ENCODE measurements at places on chromosomes 1 and 21.

DNA sequence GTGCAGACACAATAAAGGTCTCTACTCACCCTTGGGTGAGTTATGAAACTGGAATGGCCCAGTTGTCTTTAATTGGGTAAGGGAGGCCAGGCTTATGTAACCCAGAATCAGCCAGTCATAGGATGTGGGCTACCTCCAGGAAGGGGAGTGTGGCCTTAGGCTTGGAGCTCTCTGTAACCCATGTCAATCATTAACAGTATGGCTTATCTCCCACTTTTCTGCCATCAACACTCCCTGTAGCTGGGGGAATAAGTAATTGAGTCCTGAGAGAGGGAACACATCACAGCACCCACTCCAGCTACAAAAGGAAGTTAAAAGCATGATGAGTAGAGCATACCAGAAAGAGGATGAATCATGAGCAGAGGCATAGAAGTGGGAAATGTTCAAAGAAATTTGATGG lies 327.0 kb upstream of the DUSP10 start:
- DNase-seq: peak; percentile 88

- no peak for DNase-seq
These were observed 49.3 kb upstream of the SAMSN1 start for GRCh38 chr21:14595449-14595848.

DNA sequence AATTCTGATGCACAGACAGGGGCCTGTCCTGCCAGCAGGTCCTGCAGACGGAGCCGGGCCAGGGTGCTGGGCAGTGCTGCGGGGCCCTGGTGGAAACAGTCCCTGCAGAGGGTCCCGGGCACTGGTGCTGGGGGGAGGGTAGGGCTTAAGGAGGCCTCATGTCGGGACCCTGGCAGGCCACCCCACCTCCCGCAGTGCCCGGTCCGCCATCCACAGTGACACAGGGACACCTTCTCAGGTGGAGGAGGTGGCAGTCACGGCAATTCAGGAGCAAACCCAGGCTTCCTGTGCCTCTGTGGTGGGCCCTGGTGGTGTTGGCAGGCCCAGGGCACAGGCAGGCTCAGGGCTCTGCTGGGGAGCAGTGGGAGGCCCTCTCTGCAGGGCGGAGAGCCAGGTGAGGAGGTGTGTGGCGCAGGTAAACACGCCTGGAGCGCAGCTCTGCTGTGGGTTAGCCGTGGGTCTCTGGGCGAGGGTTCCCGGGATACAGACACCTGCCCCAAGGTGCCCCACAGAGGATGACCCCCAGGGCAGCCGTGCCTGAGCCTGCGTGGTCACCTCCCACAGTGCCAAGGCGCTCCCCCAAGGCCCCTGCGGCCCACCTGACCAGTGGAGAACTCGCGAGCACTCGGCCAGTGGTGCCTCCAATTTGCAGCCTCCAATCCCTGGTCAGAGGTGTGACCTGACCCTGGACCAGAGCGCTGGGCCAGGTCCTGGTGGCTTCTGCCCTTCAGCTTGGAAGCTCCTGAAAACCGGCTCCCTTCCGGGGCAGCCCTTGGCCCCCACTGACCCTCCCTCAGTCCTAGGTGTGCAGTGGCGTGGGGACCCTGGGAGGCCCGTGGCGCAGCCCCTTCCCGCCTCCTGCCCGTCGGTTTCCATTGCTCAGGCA lies 19.2 kb downstream of the COL18A1 start:
- DNase-seq: no peak

- no peak for DNase-seq
These were observed 1.9 kb downstream of the S100A4 start for GRCh38 chr1:153543736-153544135.

DNA sequence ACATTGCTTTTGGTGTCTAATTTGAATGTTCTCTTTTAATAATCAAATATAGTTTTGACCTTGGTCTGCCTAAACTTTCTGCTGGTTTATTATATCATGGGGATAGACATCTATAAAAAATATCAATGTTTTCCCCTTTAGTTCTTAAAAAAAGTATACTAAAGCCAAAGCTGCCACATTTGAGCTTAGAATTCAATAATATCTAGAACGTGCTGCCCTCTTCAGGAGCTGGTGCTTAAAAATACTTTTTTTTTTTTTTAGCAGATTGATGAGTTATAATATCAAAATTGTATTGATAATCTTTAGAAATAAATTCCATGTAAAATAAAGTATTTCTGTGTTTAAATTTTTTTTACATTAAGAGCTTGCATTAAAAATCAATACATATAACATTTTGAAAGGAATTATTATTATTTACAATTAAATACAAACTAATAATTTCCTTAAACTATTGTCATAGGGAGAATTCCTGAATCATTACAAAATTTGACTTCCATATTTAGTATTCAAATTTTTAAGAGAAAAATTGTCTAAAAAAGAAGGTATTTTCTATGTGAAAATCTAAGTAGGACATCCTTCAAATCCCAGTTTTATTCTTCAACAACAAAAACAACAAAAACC lies 40.1 kb upstream of the ADGRL2 start:
- peak; percentile 25 for DNase-seq

DNA sequence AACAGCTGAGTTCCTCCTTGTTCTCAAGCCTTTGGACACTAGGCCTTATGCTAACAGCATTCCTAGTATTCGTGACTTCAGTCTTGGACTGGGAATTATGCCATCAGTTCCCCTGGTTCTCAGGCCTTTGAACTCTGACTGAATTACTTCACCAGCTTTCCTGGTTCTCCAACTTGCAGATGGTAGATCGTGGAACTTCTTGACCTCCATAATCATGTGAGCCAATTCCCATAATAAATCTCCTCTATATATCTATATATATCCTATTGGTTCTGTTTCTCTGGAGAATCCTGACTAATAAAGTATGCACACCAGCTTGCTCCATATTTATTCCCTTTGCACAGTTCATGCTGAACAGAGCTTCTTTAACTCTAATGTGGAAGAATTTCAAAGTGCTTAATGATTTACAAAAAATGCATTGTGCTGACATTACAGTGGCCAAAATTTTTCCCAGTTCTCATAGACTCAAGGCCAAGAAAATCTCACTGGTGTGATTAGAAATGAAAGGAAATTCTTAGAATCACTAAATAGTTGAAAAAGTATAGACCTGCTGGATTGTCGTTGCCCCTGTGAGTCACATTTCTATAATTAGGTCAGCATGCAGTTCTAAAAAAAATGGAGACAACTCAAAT lies 462.9 kb upstream of the ADAMTS5 start:
- DNase-seq: no peak

DNA sequence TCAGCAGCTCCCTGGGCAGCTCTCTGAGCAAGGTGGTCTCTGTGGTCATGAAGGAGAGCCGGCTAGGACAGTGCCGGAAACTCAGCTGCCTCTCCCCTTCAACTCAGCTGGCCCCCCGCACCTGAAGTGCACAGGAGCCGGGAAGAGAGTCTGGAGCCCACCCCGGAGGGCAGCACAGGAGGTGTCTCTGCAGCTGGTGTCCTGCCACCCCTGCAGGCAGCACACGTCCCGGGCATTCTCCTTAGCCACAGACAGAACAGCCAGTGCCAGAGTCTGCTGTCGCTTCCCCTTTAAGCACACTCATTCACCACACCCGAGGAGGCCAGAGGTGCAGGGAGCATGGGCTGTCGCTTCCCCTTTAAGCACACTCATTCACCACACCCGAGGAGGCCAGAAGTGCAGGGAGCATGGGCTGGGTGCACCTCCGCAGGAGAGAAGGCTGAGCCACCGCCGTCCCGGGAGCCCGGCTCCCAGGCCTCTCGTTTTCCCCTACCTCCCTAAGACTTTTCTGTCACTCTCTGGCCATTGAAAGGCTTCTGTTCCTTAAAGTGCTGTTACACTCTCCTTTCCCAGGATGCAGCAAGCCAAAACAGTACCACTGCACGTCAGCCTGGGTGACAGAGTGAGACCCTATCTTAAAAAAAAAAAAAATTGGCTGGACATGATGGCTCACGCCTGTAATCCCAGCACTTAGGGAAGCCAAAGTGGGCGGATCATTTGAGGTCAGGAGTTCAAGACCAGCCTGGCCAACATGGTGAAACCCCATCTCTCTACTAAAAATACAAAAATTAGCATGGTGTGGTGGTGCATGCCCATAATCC lies 16.9 kb upstream of the SAMD11 start:
- peak; percentile 70 for DNase-seq

DNA sequence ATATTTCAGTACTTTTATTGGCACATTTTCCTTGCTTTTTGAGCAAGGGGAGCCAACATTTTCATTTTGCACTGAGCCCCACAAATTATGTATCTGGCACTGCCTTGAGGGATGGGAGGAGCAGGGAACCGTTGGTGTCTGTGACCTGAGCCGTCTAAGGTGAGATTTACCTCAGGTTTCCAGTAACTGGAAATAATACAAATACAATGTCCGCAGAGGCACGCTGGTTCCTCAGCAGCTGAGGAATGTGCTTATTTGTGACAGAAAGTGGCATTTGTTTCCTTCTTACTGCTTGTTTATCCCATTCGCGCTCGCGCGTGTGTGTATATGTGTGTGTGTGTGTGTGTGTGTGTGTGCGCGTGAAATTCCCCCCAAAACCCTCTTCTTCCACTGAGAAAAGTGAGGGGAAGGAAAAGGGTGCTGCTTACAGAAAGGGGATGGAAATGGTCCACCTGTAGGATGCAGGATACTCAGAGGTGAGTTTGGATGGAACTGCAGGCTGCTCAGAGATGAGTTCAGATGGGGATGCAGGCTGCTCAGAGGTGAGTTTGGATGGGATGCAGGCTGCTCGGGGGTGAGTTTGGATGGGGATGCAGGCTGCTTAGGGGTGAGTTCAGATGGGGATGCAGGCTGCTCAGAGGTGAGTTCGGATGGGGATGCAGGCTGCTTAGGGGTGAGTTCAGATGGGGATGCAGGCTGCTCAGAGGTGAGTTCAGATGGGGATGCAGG lies 30.2 kb upstream of the SLAMF1 start:
- DNase-seq: no peak

GRCh38 chr1:43947061-43947873 lies 517 bp downstream of the IPO13 start:
- DNase-seq: no peak

DNA sequence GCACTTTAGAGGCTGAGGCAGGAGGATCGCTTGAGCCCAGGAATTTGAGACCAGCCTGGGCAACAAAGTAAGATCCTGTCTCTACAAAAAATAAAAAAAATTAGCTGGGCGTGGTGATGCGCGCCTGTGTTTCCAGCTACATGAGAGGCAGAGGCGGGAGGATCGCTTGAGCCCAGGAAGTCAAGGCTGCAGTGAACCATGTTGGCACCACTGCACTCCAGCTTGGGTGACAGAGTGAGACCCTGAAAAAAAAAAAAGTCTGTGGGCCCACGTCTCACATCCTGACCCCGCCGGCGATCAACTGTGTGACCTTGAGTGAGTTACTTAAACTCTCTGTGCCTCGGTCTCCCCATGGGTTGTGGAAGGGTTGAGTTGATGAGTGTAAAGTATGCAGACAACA lies 12.7 kb upstream of the ZBTB21 start:
- DNase-seq: no peak

- no peak for DNase-seq
These were observed 15.5 kb downstream of the EEIG2 start for GRCh38 chr1:108575375-108575774.

- DNase-seq: peak; percentile 63
These were observed 90.5 kb downstream of the EDEM3 start for GRCh38 chr1:184664042-184664660.

DNA sequence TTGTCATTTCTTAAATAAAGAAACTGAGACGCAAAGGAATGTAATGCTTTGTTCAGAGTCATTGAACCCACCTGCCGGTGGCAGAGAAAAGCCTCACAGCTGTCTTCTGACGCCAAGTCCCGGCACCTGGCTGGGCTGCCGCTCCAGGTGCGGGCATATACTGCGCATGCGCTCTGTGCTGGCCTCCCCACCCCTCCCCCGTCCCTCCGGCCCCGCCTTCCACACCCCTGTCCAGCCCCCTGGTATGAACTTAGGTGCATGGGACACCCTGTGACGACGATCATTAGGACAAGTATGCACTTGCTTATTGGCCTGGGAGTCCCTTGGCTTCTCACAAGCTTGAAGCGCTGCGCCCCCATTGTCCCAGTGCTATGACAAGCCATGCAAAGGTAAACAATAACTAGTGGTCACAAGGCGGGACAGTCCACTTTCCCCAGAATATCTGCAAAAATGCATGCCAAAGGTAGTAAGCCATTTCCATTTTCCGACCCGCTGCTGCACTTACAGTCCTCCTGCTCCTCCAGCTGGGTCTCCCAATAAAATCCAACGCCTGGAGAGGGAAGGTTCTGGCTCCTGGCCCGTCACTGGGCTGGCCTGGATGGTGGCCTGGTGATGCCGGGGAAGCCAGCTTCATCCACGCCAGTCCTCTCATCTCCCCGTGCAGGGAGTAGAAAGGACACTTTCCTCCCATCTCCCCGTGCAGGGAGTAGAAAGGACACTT lies 100.4 kb downstream of the PSMG1 start:
- no peak for DNase-seq

GRCh38 chr1:43722810-43723209 lies 15.5 kb downstream of the ST3GAL3 start:
- DNase-seq: no peak

- no peak for DNase-seq
These were observed 28.9 kb upstream of the CLSTN1 start for GRCh38 chr1:9852410-9853248.

- no peak for DNase-seq
These were observed 44.8 kb downstream of the GRHL3 start for GRCh38 chr1:24363994-24364393.

DNA sequence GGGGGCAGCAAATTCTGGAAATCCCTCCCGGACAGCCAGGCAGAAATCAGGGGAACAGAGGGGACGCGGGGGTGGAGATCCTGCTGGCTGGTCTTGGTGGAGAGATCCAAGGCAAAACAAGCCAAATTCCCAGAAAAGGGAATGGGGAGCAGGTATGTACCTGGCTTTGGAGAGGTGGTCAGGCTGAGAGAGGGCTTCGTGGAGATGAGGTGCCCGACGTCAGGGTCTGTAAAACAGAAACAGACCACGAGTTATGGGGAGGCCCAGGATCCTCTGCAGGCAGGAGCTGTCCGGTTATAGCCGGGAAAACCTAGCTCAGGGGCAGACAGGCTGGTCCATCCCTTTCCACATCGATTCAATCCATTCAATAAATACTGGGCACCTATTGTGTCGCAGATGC lies 4.4 kb downstream of the CLEC20A start:
- DNase-seq: no peak

- no peak for DNase-seq
These were observed 14.7 kb downstream of the ADCY10 start for GRCh38 chr1:167899253-167899681.

DNA sequence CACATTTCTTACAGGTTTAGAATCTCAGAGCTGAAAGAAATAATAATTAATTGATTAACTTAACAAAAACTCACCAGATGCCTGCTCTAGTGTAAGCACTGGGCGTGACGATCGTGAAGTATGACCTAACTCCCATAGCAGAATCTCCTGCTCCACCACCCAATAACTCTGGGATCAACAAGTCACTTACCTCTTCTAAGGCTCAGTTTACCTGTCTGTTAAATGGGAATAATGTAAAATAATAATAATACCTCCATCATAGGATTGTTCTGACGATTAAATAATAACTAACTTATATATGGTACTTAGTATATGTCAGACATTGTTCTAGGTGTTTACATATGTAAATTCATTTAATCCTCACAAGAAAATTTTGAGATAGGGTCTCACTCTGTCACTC lies 24.6 kb downstream of the COA7 start:
- DNase-seq: no peak

GRCh38 chr1:150221552-150221951 lies 14.4 kb downstream of the ANP32E start:
- peak; percentile 37 for DNase-seq
